ENCODE measurements at places on chromosomes 3 and 15.

GRCh38 chr3:87437765-87438164 is 161.4 kb upstream of the POU1F1 start:
- no peak for DNase-seq

DNA sequence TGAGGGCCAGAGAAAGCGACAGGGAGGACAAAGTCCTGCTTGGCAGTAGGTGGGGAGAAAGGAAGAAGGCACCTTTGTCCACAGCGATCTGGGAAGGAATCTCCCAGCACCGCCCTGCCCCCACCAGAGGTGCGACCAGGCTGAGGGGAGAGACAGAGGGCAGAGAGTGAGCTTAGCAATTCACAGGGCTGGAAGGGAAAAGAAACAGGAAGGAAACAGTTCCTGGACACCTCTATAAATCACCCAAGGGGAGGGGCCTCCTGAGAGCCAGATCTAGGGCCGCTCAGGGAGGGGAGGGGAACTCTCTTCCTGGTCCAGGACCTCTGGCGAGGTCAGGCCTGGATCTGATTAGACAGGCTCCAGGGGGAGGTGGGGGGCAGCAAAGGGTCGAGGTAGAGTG is 35.4 kb downstream of the RNU5B-1 start:
- DNase-seq = no peak

DNA sequence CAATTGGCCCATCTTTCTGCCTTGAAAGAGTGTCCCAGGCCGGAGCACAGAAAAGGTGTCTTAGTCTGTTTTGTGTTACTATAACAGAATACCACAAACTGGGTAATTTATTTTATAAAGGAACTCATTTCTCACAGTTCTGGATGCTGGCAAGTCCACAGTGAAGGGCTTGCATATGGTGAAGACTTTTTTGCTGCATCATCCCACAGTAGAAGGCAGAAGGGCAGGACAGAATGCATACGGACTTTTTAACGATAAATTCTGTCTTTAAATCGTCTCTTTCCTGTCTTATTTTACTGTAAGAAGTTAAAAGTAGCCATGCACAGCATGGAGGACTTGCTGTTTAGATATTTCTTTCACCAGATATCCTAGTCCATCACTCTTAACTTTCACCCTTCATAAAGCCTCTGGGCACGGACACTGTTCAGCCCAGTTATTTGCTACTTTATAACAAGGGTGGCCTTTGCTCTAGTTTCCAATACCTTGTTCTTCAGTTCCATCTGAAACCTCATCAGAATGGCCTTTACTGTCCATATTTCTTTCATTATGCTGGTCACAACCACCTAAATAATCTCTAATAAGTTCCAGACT is 10.3 kb upstream of the EIF1B start:
- DNase-seq = no peak

DNA sequence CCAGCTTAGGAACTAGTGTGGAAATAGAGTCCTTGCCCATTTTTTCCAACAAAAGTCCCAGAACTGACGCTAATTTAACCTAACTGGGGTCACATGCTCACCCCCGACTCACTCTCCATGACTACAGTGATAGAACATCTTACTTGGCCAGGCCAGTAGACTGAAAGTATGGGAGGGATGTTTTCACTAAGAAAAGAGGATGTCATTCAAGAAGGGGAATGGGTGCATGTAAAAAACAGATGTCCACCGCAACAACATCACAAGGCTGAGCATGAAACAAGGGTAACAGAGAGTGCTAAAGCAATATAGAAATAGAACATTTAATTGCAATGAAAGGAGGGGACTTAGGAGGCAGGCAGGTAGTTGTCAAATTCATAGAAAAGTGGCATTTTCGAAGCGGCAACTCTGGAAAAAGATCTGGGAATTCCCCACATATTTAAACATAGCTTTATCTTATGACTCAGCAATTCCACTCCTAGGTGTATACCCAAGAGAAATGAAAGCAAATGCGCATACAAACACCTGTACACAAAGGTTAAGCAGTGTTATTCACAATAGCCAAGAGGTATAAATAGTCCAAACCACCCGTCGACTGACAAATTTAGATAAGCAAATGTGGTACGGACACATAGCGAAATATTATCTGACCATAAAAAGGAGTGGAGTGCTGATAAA is 41.1 kb upstream of the UBE2E2 start:
- DNase-seq = no peak

GRCh38 chr3:77147836-77148578 is 108.1 kb downstream of the ROBO2 start:
- DNase-seq = no peak

- no peak for DNase-seq
These were observed 1.2 kb downstream of the MKRN3 start for GRCh38 chr15:23566651-23567050.

- no peak for DNase-seq
These were observed 93.7 kb downstream of the RAD18 start for GRCh38 chr3:8869613-8870012.

GRCh38 chr3:69499899-69500421 is 114.1 kb upstream of the FRMD4B start:
- DNase-seq = no peak

DNA sequence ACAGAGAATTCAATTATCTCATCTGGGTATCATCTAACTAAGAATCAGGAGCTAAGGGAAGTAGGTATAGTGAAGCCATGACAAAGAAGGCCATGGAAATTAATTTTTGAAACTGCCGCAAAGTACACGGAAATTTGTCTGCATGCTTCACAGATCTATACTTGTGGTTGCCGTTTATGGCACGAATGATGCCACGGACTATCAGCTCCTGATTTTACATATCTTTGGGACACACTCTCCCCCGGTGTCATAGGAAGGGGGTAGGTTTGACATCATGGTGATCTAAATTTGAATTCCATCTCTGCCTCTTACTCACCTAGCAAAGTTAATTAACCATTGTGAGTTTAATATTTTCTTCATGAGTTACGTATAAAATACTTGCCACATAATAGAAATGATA is 14.0 kb downstream of the ARPP21 start:
- DNase-seq = no peak

DNA sequence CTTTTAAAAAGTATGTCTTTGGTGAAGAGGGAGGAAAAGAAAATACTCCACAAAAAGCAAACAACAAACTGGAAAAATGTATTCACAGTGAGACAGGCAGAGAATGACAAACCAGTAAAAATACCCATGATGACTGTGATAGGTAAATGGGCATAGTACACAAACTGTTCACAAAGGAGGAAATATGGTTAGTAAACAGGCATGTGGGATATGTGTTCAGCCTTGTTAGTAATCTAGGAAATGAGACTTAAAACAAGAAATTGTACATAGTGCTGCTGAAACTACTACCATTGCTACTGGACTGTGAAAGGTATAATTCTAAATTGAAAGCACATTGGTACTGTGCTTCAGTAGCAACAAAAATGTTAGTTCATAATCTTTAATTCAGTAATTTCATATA is 50.1 kb downstream of the UBE2E2 start:
- no peak for DNase-seq

DNA sequence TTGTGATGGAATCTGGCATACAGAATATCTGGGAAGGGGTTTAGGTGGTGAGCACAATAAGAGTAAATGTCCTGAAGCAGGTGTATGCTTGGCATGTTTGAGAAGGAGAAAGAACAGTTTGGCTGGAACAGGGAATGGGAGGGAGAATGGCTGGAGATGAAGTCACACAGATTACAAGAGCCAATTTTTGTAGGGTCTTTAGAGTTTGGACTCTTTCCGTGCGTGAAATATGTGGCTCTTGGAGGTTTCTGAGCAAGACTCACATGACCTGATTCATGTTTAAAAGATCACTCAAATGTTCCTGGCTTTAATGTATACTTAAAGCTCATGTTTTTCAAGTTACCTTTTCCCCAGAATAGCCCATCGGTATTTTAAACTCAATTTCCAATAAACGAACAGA is 32.8 kb downstream of the SPRED1 start:
- no peak for DNase-seq

- no peak for DNase-seq
These were observed 377.5 kb downstream of the EDEM1 start for GRCh38 chr3:5565026-5565425.

DNA sequence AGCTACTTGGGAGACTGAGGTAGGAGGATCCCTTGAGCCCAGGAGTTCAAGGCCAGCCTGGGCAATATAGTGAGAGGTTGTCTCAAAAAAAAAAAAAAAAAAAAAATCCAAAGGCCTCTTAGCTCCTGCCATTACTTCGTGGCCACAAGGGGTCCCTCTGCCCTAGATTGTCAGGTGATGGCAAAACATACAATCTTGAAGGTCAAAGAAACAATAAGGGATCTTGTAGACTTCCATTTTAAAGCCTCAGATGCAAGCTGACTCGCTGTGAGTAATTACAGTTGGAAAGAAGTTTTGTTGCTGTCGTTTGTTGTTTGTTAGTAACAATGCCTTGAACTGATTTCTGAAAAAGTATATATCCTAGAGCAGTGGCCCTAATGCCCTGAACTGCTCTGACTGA is 55.9 kb upstream of the PLCL2 start:
- DNase-seq = no peak

DNA sequence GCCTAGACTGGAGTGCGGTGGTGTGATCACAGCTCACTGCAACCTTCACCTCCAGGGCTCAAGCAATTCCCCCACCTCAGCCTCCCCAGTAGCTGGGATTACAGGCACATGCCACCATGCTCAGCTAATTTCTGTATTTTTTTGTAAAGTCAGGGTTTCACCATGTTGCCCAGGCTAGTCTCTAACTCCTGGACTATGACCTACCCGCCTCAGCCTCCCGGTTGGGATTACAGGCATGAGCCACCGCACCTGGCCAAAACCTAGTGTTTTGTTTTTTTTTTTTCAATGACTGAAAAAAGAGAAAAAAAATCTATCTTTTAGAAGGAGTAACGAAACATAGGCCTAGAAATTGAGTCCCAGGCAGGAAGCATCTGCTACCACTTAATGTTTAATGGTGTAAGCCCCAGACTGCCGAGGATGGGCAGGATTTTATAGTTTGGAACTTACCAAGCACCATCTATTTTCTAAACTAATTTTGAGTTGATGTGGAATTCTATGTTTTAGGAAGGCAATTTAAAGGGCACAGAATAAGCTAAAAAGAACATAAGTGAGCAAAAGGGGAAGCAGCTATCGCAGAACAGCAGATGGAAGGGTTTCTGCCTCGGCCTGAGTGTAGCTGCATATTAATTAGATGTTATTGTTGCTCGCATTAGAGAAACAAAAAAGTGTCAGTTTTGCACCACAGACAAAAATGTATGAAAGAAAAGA is 24.2 kb upstream of the CA12 start:
- DNase-seq = peak; percentile 30

- no peak for DNase-seq
These were observed 17.1 kb downstream of the PML start for GRCh38 chr15:74011610-74012009.

- DNase-seq = no peak
These were observed 9.4 kb downstream of the PIK3CB start for GRCh38 chr3:138825336-138825735.

GRCh38 chr3:126677862-126678503 is 23.1 kb upstream of the TXNRD3 start:
- DNase-seq = no peak

GRCh38 chr15:72182673-72183072 is 14.9 kb downstream of the GRAMD2A start:
- no peak for DNase-seq

DNA sequence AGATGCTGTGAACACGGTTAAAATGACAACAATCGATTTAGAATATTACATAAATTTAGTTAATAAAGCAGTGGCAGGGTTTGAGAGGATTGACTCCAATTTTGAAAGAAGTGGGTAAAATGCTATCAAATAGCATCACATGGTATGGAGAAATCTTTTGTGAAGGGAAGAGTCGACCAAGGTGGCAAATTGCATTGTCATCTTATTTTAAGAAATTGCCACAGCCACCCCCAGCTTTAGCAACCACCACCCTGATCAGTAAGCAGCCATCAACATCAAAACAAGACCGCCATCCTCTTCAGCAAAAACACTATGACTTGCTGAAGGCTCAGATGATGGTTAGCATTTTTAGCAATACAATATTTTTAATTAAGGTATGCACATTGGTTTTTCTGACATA is 5.7 kb upstream of the CCR5 start:
- no peak for DNase-seq

GRCh38 chr3:33025648-33026178 is 71.2 kb downstream of the GLB1 start:
- no peak for DNase-seq
